ENCODE measurements at places on chromosomes 3 and 15. TPM values are rescaled to one million over a fixed set of nuclear protein-coding genes. Genes with fewer than 3 reads are reported as not detected.

GRCh38 chr3:87581240-87581639 lies 304.9 kb upstream of the POU1F1 start:
- no peak for DNase-seq

Gene TBC1D5
- total RNA-seq = 20.6 TPM

Gene RETNLB
- not detected for total RNA-seq

DNA sequence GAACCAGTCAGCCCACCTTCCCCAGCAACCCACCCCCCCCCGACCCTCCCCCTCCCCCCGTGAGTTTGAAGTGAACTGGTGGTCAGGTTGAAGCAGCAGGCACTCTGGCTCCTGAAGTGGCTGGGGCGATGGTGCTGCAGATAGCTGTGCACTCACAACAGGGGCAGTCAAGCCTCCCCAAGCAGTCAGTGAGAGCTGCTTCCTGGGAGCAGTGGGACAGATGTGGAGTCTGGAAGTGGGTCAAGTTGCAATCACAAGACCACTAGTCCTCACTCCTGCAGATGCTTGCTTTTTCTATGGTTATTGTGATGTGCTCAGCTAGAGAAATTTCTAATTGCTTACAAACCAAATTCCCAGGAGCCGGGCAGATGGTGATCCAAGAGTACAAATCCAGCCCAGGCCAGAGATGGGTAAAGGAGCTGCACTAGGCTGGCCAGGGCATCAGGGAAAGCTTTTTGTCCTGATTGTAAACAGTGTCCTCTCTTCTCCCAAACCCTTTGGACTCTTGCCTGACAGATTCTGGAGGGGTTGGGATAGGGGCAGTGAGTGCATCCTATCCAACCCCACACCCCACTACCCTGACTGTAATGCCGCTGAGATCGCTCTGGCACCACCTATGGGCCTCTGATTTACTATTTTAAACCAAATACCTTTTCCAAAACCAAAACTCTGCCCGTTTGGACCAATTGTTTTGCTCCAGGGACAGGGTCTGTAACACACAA lies 9.8 kb upstream of the CLPX start:
- DNase-seq = no peak

DNA sequence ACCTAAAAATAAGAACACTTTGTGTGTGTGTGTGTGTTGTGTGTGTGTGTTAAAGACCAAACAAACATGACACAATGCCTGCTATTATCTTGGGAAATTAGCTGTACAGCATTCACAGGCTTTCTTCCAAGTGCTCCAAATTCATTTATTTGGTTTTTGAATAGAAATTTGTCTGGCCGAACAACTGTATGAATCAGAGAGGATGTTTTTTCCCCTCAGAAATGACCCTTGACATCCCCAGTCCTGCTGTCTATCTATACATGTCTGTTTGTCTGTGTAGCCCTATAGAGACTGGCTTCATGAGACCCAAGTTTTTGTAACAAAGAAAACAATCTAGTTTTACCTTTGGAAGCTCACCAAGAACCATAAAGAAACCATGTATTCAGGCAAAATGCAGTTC lies 549.8 kb downstream of the NSUN3 start:
- DNase-seq = no peak

Gene WDR93
- total RNA-seq = 0.05 TPM

DNA sequence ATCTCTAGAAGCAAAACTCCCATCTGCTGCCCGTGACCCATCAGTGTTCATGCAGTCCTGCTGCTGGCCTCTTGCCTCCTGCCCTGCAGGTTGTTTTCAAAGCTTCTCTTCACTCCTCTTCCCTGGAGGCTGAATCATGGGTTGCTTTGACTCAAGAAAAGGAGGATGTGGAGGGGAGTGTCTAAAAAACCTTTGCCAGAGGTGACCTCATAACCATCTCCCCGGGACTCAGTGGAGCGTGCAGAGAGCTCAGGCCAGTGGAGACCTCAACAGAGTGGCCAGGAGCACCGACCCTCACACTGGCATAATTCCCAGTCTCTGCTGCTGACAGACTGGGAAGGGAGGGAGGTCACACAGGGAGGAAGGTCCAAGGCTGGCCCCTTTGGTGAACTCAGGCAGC lies 60.9 kb upstream of the ITGA11 start:
- no peak for DNase-seq

DNA sequence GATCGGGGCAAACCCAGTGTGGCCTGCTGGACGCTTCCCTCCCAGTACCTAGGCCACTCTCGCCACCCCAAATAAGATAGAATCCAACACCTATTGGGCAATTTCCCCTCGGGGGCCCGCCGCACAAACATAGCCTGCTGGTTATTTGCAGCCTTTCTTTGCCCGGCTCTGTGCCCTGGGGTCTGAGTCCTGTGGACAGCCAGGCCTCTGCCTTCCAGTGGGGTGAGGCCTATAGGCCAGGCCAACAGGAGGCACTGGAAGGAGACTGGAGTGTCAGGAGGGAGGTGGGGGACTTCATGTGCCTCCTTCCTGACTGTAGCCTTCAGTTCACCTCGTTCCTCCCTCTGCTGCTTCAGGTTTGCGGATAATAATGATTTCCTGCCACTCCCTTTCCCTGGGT lies 47.4 kb upstream of the LDHAL6B start:
- no peak for DNase-seq

GRCh38 chr15:38112406-38112805 lies 140.2 kb upstream of the SPRED1 start:
- DNase-seq = no peak

Gene NLGN1
- 3.2 TPM for total RNA-seq

Measured in SJSA1 (cell line).